Stimulated activated CD8-positive, alpha-beta memory T cell treated with anti-CD3 and anti-CD28 coated beads, Interleukin-4, amount 100 ng/mL, for 4 hours (primary cell): ENCODE measurements at places on chromosomes 2 and 18.

- no peak for DNase-seq
These were observed 63.1 kb upstream of the HPCAL1 start for GRCh38 chr2:10239561-10239967.

DNA sequence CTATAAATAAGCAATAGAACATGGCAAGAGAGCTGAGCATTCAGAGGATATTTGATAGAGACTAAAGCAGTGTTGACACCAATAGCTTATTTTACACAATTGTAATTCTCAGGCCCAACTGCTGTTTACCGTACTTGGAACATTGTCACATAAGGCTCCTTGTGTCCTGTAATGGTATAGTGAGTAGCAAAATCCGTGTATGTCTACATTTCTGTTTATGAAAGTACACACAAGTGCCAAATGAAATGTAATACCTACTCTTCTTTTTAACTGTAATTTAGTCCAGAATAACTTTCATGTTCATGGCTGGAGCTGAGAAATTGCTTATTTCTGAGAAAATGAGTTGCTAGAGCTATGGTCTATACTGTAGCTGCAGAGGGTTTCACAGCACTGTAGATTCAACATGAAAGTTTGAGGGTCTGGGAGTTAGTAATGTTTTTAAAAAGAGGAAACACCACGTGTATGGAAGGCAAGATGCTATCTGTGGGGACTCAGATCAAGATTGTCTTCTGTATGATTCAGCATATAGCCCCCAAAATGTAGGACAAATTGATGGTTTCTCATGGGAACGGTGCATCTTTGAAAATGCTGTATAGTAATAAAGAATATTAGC is 110.2 kb upstream of the NOSTRIN start:
- DNase-seq, result no peak

DNA sequence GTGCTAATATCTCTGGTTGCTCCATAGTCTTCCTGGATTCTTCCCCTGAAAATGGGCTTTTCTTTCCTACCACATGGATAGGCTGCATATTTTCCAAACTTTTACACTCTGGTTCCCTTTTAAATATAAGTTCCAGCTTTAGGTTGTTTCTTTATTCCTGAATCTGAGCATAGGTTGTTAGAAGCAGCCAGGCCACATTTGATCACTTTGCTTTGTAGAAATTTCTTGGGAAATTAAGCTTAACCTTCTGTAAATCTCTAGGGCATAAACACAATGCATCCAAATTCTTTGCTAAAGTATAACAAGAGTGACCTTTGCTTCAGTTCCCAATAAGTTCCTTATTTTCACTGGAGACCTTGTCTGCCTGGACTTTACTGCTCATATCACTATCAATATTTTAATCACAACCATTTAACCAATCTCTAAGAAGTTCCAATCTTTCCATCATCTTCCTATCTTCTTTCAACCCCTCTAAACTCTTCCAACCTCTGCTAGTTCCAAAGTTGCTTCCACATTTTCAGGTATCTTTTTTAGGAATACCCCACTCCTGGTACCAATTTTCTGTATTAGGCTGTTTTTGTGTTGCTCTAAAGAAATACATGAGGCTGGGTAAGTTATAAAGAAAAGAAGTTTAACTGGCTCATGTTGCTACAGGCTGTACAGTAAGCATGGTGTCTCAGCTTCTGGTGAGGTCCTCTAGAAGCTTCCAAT is 389.6 kb upstream of the HS6ST1 start:
- DNase-seq, result no peak

DNA sequence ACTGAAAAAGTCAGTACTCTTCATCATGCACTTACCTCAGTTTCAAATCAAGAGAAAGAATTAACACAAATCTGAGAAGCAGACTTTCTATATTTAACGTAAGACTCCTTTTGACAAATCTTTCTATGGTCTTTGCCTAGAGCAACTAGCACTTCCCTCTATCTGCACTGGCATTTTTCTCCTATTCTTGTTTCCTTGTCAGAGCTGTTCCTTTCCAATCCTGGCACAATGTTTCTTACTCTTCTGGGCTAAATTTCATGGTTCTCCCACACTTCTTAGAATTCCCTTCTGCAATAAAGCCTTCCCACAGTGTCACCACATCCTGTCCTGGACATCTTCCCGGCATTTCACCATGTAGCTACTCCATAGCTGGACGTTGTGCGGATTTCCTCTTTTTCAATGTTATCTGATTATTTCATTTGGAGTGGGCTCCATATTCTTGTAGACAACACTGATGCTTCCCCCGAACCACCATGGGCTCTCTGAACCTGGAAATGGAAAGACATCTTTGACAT is 144.7 kb upstream of the CTNNA2 start:
- no peak for DNase-seq

GRCh38 chr2:238203094-238203972 is at the start of gene ILKAP:
Gene ILKAP (minus strand): TSS chr2:238203695. CDS start chr2:238203553, 142 bp downstream.
- DNase-seq, result peak; percentile 70

DNA sequence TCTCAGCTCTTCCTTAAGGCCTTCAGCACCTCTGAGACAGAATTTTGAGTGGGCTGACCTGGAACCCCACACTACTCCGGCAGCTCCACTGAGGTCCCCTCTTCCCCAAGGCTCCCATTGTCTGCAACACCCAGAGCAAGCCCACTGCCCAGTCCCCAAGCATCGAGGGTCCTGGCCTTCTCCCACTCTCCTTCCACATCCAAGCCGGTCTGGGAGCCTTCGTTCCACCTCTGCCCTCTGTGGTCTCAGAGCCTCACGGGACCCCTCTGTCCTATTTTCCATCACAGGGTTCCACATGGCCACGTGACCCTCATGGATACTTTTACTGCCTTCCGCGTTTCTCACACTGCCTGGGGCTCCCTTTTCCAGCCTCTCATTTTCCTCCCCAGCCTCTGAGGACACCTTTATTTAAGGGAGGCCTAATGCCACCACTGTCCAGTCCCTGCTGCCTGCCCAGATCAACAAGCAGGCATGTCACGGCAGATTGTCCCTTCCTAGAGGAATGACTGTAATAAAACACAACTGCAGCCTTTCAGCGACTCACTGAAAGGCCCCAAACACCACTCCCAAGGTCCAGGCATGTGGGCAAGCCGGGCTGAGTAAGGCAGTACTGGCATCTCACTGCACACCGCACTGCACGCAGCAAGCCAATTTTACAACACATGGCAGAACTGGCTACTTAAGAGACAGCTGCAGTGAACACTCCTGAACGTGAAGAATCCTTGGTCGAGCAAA is 7.9 kb upstream of the SALL3 start:
- no peak for DNase-seq

GRCh38 chr18:39574897-39575296 is 2009.3 kb upstream of the CELF4 start:
- DNase-seq, result no peak

GRCh38 chr2:88930659-88931058 is 239.2 kb downstream of the RPIA start:
- no peak for DNase-seq

- no peak for DNase-seq
These were observed 9.9 kb upstream of the CTLA4 start for GRCh38 chr2:203857656-203858055.

GRCh38 chr2:38371235-38371634 is 5.8 kb downstream of the ATL2 start:
- DNase-seq, result no peak

DNA sequence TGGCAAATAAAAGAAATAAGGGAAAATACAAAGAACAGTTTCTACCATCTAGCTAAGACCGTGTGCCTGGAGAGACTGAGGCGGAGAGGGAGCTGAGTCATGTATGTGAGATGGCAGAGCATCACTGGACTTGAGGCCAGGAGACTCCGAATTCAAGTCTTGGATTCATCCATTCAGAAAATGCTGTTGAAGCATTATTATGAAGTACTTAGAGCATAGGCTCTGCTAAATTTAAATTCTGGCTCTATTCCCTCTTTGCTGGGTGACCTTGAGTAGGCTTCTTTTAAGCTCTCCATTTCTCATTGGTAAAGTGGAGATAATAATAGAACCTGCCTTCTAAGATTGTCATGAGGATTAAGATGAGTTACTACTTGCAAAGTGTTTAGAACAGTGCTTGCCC is 34.7 kb downstream of the NPHP1 start:
- DNase-seq, result no peak

DNA sequence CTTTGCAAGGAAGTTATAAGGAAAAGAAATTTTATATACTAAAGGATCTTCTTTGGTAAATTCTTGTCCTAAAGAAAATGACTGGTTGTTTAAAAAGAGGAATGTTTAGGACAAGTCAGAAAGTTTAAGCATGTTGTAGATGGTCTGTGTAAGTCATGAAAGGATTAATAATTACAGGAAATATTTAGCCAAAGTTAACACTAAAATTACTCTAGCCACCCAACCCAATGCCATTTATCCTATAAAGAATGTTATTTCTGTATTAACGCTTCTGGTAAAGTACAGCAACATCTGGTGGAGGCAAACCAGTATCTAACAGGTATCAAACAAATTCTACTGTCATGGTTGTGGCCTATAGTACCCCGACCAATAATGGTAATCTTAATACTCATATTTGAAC is 546.9 kb upstream of the PKDCC start:
- DNase-seq, result no peak

DNA sequence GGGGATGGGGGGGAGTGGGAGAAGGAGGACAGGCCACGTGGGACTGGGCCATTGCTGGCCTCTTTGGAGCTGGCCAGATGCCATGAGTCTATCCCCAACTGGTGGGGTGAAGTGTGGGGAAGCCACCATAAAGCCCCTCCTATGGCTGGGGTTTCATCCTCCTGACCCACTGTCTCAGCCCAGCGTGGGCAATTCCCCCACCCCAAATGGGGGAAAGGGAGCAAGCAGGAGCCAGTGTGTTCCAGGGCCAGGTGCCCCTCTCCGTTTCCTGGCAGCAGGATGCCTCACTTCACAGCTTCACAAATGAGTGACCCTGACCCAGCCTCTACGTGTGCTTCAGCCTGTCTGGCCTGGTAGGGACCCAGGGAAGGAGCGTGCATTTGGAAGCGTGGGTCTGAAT is 474.7 kb upstream of the HS6ST1 start:
- no peak for DNase-seq

DNA sequence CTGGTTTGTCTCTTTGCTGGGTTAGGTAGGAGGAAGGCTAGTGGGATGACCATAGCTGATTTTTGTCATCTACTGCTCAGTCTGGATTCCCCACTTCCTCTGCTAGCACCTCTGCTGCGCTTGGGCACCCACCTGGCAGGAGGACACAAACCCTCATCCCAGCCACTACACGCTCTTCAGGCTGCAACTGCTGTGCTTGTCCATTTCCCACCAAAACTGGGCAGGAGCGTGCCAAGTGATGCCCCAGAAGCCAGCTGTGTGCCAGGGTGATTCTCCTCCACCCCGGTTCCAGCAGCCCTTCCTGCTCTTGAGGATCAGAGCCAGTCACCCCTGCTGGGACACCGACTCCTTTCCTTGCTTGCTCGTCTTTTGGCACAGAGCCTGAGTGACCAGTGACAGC is 15.7 kb upstream of the PER2 start:
- no peak for DNase-seq

GRCh38 chr18:75211953-75212750 is 1.6 kb downstream of the TSHZ1 start:
- no peak for DNase-seq

- DNase-seq, result no peak
These were observed 4.7 kb upstream of the HOXD4 start for GRCh38 chr2:176146645-176147044.

DNA sequence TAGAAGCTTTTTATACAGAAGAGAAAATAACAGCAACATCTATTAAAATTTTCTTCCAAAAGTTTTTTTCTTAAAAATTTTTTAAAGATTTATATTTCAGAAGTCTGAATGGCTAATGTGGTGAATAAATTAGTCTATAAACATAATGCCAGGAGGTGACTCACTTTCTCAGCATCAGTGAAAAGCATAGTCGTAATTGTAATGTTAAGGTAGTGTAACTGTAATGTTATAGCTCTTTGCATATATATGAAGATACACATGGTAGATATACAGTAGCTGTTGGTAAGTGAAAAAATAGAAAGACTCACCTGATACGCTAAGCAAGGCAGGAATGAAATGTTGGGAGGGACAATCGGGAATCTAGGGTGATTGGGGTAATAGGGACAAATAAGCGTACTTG is 5.5 kb downstream of the TIMM21 start:
- DNase-seq, result no peak

- no peak for DNase-seq
These were observed at the start of gene MXD1 for GRCh38 chr2:69914950-69915945. Gene MXD1 (plus strand): TSS chr2:69915109. CDS start chr2:69915331, 222 bp downstream.

DNA sequence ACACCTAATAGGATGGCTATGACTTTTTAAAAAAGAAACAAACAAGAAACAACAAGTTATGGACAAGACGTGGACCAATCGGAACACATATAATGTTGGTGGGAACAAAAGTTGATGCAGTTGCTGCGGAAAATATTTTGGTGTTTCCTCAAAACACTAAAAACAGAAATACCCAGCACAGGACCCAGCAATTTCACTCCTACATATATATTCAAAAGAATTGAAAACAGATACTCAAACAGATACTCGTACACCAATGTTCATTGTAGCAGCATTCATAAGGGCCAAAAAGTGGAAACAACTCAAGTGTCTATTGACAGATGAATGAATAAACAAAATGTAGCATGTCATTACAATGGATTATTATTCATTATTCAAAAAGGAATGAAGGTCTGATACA is 12.1 kb downstream of the CCDC141 start:
- no peak for DNase-seq

- DNase-seq, result no peak
These were observed 37.2 kb upstream of the NEMP2 start for GRCh38 chr2:190571686-190572085.

- no peak for DNase-seq
These were observed 473.4 kb upstream of the UBE2E3 start for GRCh38 chr2:180507028-180507427.

DNA sequence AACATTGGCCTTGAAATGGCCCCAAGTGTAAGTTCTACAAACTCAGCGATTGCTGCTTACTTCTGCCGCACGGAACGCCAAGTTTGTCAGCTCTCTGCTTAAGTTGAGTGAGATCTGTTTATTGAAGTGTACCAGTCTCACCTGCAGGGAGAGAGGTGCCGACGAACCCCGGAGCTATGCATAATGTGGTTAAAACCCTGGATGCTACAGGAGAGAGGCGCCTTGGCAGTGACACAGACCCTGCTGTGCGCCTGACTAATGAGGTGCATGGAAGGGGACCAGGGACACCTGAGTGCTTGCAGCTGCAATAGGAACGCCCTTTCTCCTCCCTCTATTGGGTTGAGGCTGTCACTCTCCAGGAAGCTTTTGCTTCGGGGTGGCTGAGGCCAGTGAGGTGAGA is 979 bp downstream of the SLC9A2 start:
- no peak for DNase-seq

DNA sequence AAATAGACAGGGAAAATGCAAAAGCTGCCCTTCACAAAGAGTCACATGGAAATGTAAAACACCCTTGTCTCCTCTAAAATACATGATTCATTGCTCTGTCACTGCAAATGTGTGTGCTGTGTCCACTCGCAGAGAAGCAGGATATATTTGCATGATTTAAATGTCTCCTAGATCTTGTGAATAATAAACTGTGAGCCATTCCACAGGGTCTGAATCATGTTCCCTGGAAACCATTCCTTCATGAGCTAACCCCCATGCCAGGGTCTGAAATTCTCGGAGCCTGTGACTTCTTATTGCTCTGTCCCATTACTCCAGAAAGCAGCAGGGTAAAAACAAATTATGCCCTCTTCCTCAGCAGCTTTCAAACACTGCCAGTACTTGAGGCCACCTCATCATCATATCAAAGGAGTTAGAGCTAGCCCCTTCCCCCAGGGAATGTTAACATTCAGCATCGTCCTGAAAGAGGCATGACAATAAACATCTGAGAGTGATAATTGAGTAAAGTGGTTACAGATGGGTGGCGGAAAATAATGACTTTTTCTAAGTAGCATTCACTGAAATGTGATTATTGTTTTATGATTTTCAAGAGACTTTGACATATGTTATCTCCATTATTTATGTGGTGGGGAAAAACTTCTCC is 11.7 kb upstream of the CNGA3 start:
- no peak for DNase-seq
